Naive thymus-derived CD4-positive, alpha-beta T cell (primary cell): ENCODE measurements at places on chromosomes 5 and 9. TPM values are rescaled to one million over a fixed set of nuclear protein-coding genes. Genes with fewer than 3 reads are reported as not detected.

- DNase-seq, result no peak
Observed at GRCh38 chr5:79666758-79667157, 22.9 kb upstream of the CMYA5 start.

DNA sequence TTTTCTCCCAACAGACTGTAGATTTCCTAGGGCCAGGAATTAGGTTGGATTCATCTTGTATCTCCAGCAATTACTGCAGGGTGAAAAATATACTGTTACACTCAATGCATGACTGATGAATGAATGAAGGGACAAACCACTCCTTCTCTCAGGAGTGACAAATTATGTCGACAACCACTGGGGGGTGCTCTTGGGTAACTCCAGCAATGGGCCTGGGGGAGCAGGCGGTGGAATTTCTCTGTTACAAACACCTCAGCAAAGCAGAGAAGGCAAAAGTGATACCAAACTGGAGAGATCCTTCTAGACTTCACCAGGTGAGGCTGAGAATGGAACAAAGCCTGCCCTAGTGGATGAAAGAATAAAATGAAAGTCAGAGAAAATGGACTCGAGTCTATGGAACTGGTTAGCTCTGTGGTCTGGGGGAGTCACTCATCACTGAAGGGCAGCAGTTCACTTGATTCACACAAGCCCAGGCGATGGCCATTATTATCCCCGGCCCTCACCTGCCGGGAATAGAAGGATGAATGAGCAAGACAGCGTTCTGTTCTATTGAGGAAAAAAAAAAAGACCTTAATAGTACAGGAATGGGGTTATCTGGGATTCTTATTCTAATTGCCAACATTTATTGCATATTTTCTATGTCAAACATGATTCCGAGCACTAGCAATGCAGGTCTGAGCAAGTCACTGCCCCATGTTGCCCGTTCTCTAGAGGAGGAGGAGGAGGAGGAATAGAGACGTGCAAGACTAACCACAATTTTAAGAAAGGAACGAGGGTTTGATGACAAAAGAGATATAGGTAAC lies 341.1 kb downstream of the ASTN2 start:
- no peak for DNase-seq

- peak; percentile 32 for DNase-seq
Observed at GRCh38 chr5:59007460-59008063, 424.7 kb downstream of the RAB3C start.

- DNase-seq, result no peak
Observed at GRCh38 chr5:170429014-170429413, 39.8 kb upstream of the KCNMB1 start.

- DNase-seq, result no peak
Observed at GRCh38 chr9:133869674-133870405, 122.3 kb downstream of the VAV2 start.

DNA sequence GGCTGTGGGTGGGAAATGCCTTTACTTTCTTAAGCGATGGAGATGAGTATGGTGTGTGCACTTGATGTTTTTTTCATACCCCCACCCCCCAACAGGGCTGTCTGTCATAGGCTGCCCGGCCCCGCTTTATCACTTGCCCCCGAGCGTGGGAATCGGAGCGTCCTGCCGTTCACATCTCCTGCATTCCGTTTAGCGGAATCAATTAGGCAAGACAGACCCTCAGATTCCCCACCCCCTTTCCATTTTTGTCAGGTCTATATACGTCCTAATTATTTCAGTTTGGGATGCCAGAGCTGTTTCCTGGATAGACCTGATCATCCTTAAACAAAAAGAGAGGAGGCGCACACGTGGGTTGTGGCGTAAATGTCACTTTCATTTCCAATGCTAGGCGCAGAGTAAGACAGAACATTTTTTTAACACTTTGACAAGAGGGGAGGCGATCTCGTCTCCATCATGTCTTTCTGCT lies 217.2 kb downstream of the MEF2C start:
- no peak for DNase-seq

DNA sequence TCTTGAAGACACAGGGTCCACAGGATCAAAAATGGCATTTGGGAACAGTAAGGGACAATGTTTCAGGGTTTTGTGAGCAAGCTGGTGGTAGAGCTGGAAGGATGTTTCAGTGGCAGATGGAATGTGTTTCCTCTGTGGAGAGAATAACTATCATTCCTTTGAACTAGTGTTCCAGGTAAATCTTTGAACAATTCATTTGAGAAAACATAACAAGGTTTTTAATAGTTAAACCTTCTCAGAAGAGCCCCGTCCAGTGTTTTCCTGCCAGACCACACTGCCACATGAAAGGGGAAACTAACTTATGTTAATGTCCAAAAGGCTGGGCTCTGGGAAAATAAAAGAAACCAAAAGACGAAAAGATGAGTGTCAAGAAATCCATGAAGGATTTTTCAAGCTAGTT lies 207.0 kb upstream of the ZNF462 start:
- no peak for DNase-seq

- no peak for DNase-seq
Observed at GRCh38 chr5:172492097-172492840, 37.9 kb upstream of the SH3PXD2B start.

GRCh38 chr5:73280821-73281746 lies 108.1 kb downstream of the TMEM174 start:
- DNase-seq, result no peak

DNA sequence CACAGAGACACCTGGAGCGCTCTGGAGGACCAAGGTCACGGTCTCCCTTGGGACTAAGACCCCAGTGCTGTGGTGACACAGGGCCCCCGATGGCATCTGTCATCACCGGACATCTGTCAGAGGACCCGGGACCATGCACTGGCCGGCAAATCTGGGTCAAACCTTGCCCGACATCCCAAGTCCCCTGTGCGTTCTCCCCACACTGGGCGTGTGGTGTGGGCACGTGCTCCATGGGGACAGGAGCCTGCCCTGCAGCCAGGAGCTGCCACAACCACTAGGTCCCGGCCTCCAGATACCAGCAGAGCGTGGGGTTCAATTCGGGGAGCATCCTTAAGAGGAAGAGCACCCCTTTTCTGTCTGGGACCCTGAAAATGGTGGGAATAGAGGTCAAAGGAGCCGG lies 3.5 kb downstream of the AGPAT2 start:
- DNase-seq, result no peak

GRCh38 chr9:92247296-92247695 lies 46.2 kb downstream of the IARS1 start:
- DNase-seq, result no peak

GRCh38 chr9:3478549-3478953 lies 47.2 kb downstream of the RFX3 start:
- DNase-seq, result peak; percentile 11

DNA sequence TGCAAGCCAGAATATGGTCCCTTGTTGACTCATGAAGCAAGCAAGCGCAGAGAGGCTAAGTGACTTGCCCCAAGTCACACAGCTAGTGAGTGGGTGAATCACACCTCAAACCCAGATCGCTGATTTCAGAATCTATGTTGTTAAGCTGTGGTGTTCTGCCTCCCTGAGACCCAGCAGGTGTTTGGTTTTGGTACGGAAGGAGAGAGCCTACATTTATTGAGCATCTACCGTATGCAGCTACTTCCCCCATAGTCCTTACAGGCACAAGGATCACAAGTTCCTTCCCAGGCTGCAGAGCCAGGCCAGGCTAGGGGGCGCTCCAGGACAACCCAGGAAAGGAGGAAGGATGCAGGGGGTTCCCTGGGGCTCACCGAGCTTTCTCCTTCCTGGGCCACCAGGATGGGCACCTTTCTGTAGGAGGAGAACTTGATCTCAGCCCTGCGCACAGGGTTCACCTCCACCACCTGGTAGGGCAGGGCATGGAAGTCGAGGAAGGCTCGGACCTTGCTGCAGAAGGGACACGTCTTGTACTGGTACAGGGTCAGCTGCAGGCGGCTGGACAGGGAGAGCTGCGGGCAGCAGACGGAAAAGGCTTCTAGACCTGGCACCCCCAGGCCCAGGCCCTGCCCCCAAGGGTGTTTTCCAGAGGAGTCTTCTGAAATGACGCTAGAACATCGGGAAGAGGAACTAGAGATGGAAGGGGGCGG lies 2.5 kb downstream of the PTGES2 start:
- no peak for DNase-seq

DNA sequence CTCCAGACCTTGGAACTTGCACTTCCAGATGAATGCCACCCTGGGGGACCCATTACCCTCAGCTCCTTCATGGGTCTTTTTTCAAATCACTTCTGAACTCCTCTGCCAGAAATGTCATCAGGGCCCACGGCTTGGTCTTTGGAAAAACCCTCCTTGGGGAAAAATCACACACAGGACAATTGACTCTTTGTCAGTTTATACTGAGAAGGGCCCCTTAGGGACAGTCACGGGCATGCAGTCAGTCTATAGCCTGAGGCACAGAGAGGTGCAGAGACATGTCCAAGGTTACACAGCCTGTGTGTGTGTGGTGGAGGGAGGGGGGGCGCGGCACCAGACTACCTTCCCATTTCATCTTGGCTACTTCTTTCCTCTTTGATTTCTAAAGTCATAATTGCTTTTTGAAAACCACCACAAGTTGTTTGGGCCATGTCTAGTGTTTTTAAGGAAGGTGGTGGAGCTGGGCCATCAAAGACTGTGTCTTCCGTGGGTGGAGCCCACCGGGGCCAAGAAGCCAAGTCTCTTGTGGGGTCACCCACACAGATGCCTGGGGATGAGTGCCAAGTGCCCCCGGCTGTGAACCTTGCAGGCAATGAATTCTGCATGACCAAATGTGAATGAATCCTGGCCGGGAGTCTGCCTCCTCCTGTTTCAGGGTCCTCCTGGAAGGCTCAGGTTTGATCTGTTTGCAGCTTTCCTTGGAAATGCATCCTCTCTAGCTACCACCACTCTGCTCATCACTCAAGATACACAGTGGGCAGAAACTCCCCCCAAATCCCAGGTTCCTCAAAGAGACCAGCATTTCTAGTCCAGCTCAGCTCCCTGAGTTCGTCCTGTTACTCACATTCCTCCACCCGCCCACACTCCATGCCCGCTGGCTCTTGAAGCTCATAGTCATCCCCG lies 200.1 kb upstream of the TBC1D2 start:
- DNase-seq, result no peak

- no peak for DNase-seq
Observed at GRCh38 chr9:76700916-76701315, 63.3 kb upstream of the PCA3 start.

GRCh38 chr9:76562511-76562911 lies 103.5 kb downstream of the GCNT1 start:
- no peak for DNase-seq

GRCh38 chr5:176728831-176729251 lies 81.5 kb upstream of the UNC5A start:
- no peak for DNase-seq

GRCh38 chr5:169097374-169098326 lies 203.3 kb downstream of the SLIT3 start:
- DNase-seq, result no peak

- no peak for DNase-seq
Observed at GRCh38 chr5:172777881-172778814, 7.2 kb upstream of the DUSP1 start.

DNA sequence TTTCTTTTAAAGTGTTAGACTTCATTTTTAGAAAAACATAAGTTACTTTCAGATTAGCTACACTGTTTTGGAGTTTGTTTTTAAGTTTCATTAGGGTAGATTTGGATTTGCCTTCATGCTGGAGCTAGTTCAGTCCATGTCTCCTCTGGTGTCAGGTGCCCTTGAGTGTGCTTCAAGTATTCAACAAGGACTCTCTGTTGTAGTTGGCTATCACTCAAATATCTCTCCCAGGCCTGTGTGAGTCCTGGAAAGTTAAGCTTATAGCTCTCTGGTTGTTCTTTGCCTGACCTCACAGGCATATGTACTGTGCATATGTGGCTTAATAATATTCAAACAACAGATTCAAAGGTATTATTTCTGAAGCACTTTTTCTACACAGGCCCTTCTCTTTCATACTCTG lies 45.4 kb downstream of the PTBP3 start:
- DNase-seq, result no peak

DNA sequence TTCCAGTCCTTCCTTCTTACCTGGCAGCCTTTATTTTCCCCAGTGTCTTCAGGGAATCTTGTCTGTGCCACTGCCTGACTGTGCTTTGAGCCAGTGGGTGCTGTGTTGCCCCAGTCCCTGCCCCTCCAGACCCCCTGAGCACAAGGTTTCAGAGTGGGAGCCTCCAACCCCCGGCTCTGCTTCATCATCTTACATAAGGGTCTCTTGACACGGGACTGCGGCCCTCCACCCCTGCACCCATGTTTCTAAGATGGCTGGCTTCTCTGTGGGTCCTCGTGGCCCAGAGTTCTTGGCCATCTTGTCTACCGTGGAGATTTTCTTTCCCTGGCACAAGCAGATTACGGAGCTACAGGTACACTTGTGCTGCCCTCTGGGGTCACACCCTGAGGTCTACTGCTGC lies 194.1 kb downstream of the CACNA1B start:
- DNase-seq, result no peak

GRCh38 chr9:113185271-113185670 lies 34.5 kb downstream of the SLC31A2 start:
- DNase-seq, result no peak

DNA sequence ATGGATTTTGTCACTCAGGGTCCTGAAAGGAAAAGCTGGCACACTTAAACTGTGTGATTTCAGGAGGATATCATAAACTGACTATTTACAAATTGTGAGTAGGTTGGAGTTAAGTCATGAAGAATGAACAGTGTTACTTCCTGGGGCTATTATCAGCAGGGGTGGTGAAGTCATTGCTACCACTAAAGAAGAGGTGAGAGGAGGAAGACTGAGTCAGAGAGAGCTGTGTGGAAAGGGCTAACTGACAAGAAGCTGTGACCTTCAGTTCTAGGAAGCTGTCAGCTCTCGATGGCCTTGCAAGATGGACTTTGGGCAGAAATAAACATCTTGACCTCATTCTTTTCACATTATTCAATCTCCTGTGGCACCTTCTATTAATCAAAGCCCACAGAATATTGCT lies 72.3 kb upstream of the STARD4 start:
- DNase-seq, result no peak

- no peak for DNase-seq
Observed at GRCh38 chr5:94470802-94471201, 147.6 kb downstream of the KIAA0825 start.

DNA sequence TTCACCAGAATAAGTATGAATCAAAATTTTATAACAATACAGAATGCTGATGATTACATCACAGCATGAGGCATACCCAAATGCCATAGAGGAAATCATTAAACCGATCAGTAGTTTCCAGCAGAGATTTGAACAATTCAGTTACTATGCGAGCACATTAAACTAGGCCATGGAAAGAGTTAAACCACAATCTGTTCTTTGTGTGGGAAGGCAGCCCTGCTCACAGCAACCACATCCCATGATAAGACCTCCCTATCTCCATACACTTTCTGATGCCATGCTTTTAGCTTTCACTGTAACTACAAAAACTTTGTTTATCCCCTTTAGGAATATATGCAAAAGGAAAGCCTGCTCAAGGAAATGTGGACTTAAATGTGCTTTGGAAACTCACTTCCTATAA lies 4.5 kb downstream of the NFIB start:
- no peak for DNase-seq

Gene PCDHB14
- total RNA-seq, result not detected

Gene TMEM245
- total RNA-seq, result 28.1 and 29.2 TPM in 2 replicates

Gene SEMA5A
- total RNA-seq, result 0.51 TPM

Gene EPB41L4A
- total RNA-seq, result 0.53 and 1.3 TPM in 2 replicates

Gene FBP1
- total RNA-seq, result 10.8 TPM

Gene IL5
- total RNA-seq, result not detected

Gene EHMT1
- total RNA-seq, result 125 TPM
